Naive thymus-derived CD4-positive, alpha-beta T cell (primary cell): ENCODE measurements at places on chromosomes 3 and 15. TPM values are rescaled to one million over a fixed set of nuclear protein-coding genes. Genes with fewer than 3 reads are reported as not detected.

B3GALNT1 gene
- 0.90 TPM for polyA plus RNA-seq

CEP19 gene
- 10.7 TPM for polyA plus RNA-seq

RTP3 gene
- polyA plus RNA-seq = not detected

RCCD1 gene
- polyA plus RNA-seq = 2.5 TPM

GP9 gene
- not detected for polyA plus RNA-seq

PLA2G4D gene
- polyA plus RNA-seq = not detected

PSMD2 gene
- 181 TPM for polyA plus RNA-seq

CHDH gene
- polyA plus RNA-seq = not detected

SMCO1 gene
- not detected for polyA plus RNA-seq

OSBPL10 gene
- polyA plus RNA-seq = 0.15 TPM

SEMA3F gene
- polyA plus RNA-seq = not detected

SLC2A2 gene
- polyA plus RNA-seq = not detected

EPHA3 gene
- polyA plus RNA-seq = not detected

PRR23E gene
- not detected for polyA plus RNA-seq

NR2E3 gene
- polyA plus RNA-seq = not detected

RPL4 gene
- 898 TPM for polyA plus RNA-seq

TIPIN gene
- 11.1 TPM for polyA plus RNA-seq

NPAP1 gene
- polyA plus RNA-seq = not detected

NUP210 gene
- polyA plus RNA-seq = 93.6 TPM

ITGB5 gene
- 0.70 TPM for polyA plus RNA-seq

SPTBN5 gene
- polyA plus RNA-seq = 0.12 TPM

IMPG2 gene
- polyA plus RNA-seq = 0.13 TPM

KBTBD13 gene
- polyA plus RNA-seq = not detected

SLC28A2 gene
- polyA plus RNA-seq = not detected

ITGA11 gene
- 0.02 TPM for polyA plus RNA-seq

CPA3 gene
- not detected for polyA plus RNA-seq

CHAC1 gene
- 0.39 TPM for polyA plus RNA-seq

C2CD4A gene
- not detected for polyA plus RNA-seq

SERINC4 gene
- 8.8 TPM for polyA plus RNA-seq

MED12L gene
- polyA plus RNA-seq = not detected

CCDC54 gene
- not detected for polyA plus RNA-seq

SCAANT1 gene
- polyA plus RNA-seq = not detected

GOLGA8M gene
- not detected for polyA plus RNA-seq

STRIT1 gene
- polyA plus RNA-seq = not detected

PLA2G4E gene
- polyA plus RNA-seq = not detected
